Muscle of back (tissue), 13 donors: ENCODE measurements at places on chromosomes 11 and 22.

DNA sequence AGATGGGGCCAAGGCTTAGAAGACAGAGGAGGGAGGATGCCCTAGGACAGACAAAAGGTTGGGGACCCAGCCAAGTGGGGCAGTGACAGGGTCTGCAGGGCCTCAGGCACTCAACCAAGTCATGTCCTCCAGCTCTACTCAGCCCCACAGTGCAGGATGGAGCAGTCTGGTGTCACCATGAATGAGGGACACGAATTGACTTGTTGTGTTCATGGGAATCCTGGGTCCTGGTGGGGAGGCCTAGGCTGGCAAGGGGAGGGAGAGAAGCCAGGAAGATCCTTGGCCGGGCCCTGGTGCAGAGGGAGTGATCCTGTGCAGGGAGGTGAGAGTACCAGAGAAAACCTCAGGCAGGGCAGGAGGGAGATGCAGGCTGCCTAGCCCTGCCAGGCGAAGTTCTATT is 12.0 kb downstream of the P2RY6 start:
- no peak for DNase-seq

GRCh38 chr22:50201191-50202129 is 649 bp downstream of the SELENOO start:
- DNase-seq, result no peak

DNA sequence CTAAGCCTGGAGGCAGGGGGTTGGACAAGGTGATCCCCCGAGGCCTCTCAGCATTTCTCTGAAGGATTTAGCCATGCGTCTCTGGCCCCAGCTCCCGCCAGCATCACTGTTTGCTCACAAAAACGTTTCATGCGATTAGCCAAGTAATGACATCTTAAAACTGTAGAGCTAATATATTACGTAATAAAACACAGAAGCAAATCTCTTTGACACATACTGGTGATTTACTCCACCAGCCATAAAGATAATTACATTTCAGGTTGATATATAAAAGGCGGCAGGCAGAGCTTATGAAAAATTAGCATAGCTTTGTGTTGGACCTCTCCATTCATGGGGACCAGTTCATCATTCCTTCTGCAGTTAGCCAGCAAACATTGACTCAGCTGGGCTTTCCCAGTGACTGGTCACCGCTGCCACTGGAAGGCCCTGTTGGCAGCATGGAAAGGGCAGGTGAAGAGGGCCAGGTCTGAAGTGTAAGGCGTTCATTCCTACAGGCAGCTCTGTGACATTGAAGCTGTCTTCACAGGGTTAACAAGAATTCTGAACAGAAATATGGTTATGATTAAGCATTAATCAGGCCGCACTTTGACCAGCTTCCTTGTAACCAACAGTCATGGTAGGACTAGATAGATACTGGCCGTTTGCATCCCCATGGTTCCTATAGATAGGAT is 150.3 kb downstream of the NECTIN1 start:
- DNase-seq, result no peak

GRCh38 chr11:16786131-16786530 is 47.7 kb downstream of the C11orf58 start:
- DNase-seq, result no peak

- DNase-seq, result no peak
Observed at GRCh38 chr11:26106726-26107125, 225.2 kb upstream of the ANO3 start.

DNA sequence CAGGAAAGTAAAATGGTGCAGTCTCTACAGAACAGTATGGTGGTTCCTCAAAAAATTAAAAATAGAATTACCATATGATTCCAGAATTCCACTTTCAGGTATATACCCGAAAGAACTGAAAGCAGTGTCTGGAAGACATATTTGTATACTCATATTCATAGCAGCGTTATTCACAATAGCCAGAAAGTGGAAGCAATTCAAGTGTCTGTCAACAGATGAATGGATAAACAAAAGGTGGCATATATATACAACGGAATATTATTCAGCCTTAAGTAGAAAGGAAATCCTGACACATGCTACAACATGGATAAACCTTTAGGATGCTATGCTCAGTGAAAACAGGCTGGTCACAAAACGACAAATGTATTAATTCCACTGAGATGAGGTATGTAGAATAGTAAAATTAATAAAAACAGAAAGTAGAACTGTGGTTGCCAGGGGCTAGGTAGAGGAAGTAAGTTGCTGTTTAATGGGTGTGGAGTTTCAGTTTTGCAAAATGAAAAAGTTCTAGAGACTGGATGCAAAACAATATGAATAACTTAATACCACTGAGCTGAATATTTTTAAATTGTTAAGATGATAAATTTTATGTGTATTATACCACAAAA is 14.5 kb downstream of the SAA1 start:
- DNase-seq, result no peak

DNA sequence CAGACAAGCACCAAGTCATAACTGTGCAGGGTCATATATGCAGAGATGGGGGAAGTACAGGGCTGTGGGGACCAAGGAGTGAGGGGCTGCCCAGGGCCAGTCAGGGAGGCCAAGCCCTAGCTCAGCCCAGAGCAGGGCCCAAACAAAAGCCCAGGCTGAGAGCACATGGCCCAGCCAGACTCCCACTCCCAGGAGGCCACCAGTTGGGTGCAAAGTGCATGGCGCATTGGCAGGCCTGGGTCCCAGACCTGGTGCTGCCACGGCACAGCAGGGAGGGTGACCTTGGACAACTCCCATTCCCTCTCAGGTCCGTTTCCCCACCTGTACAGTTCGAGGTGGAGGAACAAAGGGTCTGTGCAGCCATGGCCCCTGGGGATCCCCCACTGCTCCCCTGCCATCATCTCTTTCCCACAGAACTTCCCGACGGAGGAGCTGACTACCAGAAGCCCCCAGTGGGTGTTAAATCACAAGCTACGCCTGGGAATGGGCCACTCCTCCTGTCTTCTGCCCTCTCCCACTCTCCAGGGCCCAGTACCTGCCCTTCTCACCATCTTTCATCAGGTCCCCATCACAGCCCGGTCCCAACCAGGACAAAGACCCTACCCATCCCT is 608 bp downstream of the NIPSNAP1 start:
- DNase-seq, result no peak

DNA sequence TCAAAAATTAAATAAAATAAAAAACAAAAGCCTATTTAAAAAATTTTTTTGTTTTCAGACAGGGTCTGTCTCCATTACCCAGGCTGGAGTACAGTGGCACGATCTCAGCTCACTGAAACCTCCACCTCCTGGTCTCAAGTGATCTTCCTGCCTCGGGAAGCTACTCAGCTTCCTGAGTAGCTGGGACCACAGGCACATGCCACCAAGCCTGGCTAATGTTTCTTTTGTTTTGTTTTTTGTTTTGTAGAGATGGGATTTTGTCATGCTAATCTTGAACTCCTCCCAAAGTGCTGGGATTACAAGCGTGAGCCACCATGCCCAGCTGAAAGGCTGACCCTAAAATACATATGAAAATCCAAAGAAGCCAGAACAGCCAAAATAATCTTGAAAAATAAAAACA is 20.4 kb upstream of the L3MBTL2 start:
- DNase-seq, result no peak

GRCh38 chr22:27146866-27147633 is 489.7 kb downstream of the MIAT start:
- no peak for DNase-seq

DNA sequence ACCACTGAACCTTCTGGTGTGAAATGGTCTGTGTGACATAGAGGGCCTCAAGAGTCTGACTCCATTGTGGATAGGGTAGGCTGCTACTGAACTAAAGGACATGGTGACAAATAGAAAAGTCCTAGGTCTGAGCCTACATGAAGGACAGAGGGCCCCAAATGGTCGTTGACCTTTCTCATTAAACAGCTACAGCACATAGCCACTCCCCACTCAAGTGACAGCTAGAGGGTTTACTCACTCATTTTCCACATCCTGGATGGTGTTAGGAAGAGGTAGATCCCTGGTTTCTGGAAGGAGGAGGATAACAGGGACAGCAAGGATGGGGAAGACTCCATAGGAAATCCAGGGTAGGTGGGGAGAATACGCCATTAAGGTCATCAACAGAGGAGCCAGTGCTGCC is 63.3 kb downstream of the SLC22A24 start:
- no peak for DNase-seq

DNA sequence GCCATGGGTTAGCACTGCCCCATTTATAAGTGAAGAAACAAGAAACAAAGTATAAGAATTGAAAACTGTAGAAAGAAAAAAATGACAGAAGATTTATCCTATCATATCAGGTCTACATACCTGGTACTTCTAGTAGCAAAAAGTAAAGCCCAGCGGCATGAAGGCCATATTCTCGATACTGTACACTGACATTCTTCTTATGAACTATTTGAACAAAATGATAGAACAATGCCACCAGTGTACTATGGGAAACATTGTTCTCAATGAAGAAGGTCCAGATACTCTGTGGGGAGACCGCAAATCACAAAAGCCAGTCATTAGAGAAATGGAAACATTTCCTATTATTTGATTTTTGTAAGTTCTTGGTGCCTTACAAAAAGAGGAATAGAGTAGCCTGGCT is 7.0 kb downstream of the NCAPD3 start:
- no peak for DNase-seq

- DNase-seq, result no peak
Observed at GRCh38 chr11:2261436-2262230, 8.8 kb downstream of the ASCL2 start.

DNA sequence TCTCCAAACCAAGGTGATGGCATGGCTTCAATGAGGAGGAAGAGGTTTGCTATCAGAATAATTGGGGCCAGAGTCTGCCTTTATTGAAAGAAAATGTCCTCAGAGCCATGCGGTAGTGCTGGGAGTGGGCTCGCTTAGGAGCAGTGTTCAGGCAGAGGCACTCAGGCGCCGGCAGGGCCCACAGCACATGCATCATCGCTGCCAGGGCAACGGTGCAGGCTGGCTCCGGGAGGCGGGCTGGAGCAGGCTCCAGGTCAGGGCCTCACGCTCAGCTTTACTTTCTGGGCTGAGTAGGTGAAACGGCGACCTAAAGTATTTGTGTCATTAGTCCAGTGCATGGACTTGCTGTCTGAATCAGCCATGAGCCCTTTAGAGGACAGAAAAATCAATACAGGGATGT is 169.9 kb upstream of the CCDC90B start:
- no peak for DNase-seq

- peak; percentile 7 for DNase-seq
Observed at GRCh38 chr22:33883961-33884808, 36.1 kb downstream of the LARGE1 start.

GRCh38 chr22:25084405-25085107 is 115.1 kb upstream of the CRYBB3 start:
- no peak for DNase-seq

GRCh38 chr22:26492220-26492619 is 8.5 kb downstream of the SRRD start:
- no peak for DNase-seq

- no peak for DNase-seq
Observed at GRCh38 chr11:115539844-115540243, 35.6 kb upstream of the CADM1 start.

DNA sequence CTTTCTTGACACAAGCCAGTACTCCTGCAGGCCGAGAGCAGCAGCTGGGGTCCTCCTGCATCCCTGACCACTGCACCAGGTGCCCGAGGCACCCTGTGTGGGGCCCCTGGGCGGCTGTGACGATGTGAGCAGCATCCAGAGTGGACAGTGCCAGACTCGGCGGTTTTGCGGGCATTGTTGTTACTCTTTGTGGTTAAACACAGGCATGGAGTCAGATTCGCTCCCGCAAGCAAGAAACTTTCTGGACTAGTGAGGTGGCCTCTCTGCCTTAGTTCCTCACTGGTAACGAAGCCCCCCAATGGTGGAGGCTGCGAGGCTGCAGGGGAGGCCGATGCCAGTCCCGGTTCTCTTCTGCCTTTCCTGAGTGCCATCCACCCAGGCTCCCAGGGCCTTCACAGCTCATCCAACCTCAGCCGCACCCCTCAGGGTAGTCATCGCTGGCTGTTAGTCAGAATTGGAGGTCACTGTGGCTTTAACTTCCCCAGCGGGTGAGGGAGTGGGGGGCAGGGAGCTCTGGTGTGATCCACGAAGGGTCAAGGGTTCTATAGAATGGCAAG is 3.7 kb upstream of the CLDN5 start:
- no peak for DNase-seq

DNA sequence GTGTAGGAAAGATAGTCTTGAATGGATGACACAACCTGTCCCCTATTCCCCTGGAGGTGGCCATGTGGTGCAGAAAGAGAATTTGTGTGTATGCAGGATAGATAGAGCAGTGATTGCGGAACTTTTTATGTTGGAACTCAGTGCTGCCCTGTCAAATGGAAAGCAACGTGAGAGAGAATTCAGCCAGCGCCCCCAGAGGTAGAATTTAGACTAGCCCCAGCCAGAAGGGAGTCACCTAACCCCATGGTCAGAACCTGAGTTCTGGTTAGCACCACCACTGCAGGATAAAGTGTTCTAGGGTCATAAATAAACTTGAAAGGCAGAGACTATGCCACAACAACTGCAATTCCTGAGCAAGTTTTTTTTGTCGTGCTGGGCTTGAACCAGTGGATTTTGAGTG is 152.9 kb upstream of the GRIA4 start:
- no peak for DNase-seq

- no peak for DNase-seq
Observed at GRCh38 chr11:27459191-27459590, 13.4 kb downstream of the LGR4 start.

DNA sequence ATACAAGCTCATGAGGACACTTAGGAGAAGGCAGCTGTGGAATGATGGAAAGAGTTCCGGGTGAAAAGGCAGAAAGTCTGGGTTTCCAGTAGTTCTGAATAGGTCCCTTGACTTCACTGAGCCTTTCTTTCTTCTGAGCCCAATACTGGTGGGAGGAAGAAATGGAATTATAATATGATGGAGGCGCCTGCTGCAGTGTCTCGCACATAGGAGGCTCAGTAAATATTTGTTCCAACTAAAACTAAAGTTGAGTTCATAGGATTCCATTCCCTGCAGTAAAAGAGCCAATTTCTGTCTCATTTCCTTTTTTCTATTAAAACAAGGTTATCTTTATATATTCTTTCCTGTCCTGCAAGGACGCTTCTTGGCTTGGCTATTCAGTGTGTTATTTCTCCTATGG is 5.2 kb upstream of the CLMP start:
- no peak for DNase-seq

DNA sequence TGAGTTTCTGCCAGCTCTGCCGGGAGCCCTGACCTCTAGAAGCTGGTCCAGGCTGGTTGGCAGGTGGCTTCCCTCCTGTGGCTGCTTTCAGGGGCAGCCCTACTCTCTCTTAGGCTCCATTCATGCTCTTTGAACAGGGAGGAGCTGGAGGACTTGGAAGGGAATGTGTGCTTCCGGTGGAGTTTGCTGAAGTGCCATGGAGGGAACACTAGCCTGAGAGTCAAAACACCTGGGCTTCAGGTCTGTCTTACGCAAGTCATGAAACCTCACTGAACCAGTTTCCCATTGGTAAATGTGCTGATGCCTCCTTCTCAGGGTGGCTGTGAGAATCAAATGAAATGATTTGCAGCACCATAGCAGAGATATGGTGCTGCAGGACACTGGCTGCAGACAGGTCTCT is 224.5 kb downstream of the KIRREL3 start:
- no peak for DNase-seq
